ENCODE measurements at places on chromosomes 11 and 22.

GRCh38 chr22:32043391-32043790, 330 bp downstream of the SLC5A1 start:
- DNase-seq = no peak

GRCh38 chr22:22207845-22208564, 36.6 kb upstream of the VPREB1 start:
- DNase-seq = peak; percentile 12

GRCh38 chr11:66418168-66418985, 2.5 kb upstream of the NPAS4 start:
- peak; percentile 65 for DNase-seq

- no peak for DNase-seq
Observed at GRCh38 chr11:11570823-11571222, 51.0 kb downstream of the GALNT18 start.

GRCh38 chr11:86914865-86915519, 40.2 kb downstream of the FZD4 start:
- DNase-seq = no peak

DNA sequence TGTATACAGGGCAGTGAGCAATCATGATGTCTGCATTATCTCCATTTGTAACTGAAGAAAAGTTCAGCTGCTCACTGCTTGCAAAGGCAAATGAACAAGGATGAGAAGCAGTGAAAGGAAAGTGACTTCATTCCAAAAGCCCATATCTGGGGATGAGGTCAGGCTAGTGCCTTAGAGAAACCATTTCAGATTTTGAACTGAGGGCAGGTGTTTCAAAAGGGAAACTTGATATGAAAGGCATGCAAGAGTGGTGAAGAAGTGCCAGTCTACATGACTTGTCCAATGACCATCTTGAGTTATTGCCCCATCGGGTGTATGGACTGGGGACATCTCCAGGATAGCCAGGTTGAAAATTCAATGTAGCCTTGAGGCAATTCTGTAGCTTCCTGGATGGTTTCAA, 7.3 kb upstream of the APOL4 start:
- DNase-seq = no peak

- DNase-seq = no peak
Observed at GRCh38 chr22:46934746-46935491, 172.5 kb downstream of the TBC1D22A start.

DNA sequence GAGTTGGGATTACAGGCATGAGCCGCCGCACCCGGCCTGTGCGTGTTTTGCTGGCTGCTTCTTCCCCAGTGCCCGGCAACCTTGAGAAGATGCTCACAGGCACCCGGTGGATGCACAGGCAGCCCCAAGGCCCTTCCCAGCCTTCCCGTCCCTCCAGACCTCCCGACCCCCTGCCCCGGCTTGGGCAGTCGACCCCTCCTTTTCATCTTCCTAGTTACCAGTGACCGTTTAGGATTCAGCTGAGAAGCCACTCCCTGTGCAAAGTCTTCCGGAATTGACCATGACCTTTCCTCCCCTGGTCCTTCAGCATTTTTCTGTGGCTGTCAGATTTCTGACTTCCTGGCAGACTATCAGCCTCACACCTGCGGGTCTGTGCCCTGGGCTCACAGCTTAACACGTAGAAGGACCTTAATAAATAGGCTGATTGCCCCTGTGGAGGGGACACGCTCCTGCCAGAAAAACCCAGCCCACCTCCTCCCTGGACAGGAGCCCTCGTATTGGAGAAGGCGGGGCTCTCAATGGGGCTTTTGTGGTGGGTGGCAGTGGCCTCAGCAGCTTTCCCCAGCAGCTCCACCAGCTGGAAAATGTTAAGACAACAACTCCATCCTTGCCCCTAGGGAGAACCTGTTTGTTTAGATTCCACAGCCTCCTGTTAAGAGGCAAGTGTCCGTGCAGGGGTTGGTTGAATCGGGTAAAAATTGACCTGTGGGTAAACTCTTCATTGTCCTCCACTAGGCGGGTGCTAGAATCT, 10.4 kb upstream of the ANO1 start:
- DNase-seq = no peak

DNA sequence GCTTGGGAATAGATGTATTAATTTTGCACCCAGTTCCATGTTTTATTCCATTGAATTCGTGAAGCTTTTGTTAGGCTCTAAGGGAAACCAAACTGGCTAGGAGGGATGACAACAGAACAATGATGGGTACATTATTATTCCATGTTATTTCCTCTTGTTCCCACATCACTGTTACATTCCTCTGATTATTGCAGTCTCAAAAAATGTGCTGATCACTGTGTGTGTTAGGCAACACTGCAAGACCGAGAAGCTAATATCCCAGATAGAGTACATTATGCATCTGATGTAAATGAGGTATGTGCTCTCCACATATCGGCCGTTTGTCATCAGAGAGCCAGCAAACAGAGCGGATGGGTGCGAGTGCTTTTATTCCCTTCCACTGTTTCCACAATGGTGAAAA, 327.9 kb downstream of the SOX6 start:
- DNase-seq = no peak

- DNase-seq = peak; percentile 25
Observed at GRCh38 chr22:41021061-41021612, 70.0 kb downstream of the RBX1 start.

GRCh38 chr11:23211221-23211620, 350.9 kb upstream of the CCDC179 start:
- no peak for DNase-seq

DNA sequence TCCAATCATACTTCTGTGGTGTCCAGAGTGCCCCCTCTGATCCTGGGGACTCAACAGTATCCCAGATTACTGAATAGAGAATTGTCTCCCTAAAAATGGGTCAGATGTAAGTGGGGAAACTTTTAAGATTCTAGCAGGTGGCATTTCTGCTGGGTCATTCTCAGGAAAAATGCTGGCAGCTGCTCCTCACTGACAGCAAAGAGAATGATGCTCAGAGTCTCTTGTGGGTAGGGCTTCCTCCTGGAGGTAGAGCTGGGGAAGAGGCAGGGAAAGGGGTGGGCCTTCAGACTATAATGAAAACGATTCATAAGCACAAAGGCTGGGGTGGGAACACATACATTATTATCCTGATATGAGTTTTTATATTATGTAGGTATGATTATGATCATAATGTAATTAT, 647.2 kb downstream of the NELL1 start:
- no peak for DNase-seq

DNA sequence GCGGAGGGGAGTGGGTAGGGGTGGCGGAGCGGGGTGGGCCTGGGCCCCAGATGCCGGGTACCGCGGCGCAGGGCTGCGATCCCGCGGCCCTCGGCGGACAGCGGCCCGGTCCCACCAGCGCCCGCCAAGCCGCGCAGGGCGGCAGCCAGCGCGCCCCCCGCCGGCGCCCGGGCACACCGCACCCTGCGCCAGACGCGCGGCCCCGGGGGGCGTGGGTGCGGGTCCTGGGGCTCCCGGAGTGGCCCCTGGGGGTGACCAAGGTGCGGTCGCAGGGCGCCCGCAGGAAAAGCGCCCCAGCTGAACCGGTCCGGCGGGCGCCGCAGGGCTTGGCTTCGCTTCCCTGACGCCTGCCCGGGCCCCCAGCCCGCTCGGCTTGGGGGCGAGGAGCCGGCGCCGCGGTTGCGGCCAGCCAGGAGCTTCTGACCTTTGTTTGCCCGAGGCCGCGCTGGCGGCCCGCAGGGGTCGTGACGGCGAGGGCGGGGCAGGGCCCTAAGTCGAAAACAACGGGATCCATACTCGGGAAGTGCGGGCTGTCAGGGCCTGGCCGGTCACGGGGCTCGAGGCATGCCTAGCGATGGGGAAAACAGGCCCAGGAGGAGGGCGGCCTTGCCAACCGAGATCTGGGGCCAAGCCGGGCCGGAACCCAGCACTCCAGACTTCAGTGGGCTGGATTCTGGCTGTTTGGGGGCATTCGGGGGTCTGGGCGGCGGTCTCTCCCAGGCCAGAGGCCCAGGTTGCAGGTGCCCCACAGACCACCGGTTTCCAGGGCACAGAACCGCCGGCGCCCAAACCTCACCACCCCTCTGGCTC, 581 bp upstream of the AP5B1 start:
- DNase-seq = peak; percentile 45

GRCh38 chr11:10208131-10208575, 85.9 kb downstream of the SBF2 start:
- DNase-seq = peak; percentile 23

GRCh38 chr11:134008634-134009071, 51.9 kb upstream of the IGSF9B start:
- no peak for DNase-seq
